Endothelial cell of coronary artery (primary cell): ENCODE measurements at places on chromosomes 1 and 21. TPM values are rescaled to one million over a fixed set of nuclear protein-coding genes. Genes with fewer than 3 reads are reported as not detected.

The APOBEC4 gene
- not detected in 2 replicates for total RNA-seq

The SLC45A1 gene
- total RNA-seq, result 0.54 and 1.5 TPM in 2 replicates

The FBXO2 gene
- total RNA-seq, result 0.66 and 0.72 TPM in 2 replicates

The DNAJC6 gene
- total RNA-seq, result 2.2 and 2.4 TPM in 2 replicates

The CAPN8 gene
- total RNA-seq, result not detected in 2 replicates

The S100A16 gene
- total RNA-seq, result 328 and 379 TPM in 2 replicates

The TAS1R1 gene
- not detected in 2 replicates for total RNA-seq

The BEND5 gene
- not detected in 2 replicates for total RNA-seq

The KCNC4 gene
- total RNA-seq, result 4.9 and 5.1 TPM in 2 replicates

The TFF2 gene
- not detected in 2 replicates for total RNA-seq

The PRKAB2 gene
- total RNA-seq, result 4.0 and 9.0 TPM in 2 replicates

The LAX1 gene
- 0.09 TPM in 1 of 2 replicates, not detected in the other for total RNA-seq

The SASS6 gene
- 2.3 and 3.0 TPM in 2 replicates for total RNA-seq

The S100A3 gene
- total RNA-seq, result 1.3 and 3.2 TPM in 2 replicates

The SZRD1 gene
- total RNA-seq, result 25.1 and 25.4 TPM in 2 replicates

The CSF1 gene
- total RNA-seq, result 5.6 and 10.3 TPM in 2 replicates

The ABCA4 gene
- total RNA-seq, result 2.0 and 4.0 TPM in 2 replicates

The TMOD4 gene
- 0.28 and 0.36 TPM in 2 replicates for total RNA-seq

The TCHHL1 gene
- total RNA-seq, result not detected in 2 replicates

The OR2T29 gene
- total RNA-seq, result not detected in 2 replicates

The DNAI4 gene
- total RNA-seq, result 2.9 TPM in 2 replicates

The RUNX1 gene
- total RNA-seq, result 3.1 and 12.0 TPM in 2 replicates

The CDC7 gene
- total RNA-seq, result 2.9 and 5.3 TPM in 2 replicates

The FCAMR gene
- not detected in 2 replicates for total RNA-seq

The PTPN22 gene
- 1.0 and 3.7 TPM in 2 replicates for total RNA-seq

The DNAJC28 gene
- total RNA-seq, result 0.90 and 0.94 TPM in 2 replicates

The KRTAP6-1 gene
- total RNA-seq, result not detected in 2 replicates

The AMY1A gene
- total RNA-seq, result not detected in 2 replicates

The KRTAP19-3 gene
- not detected in 2 replicates for total RNA-seq

The DNAH14 gene
- 0.94 and 2.2 TPM in 2 replicates for total RNA-seq

The ARMH1 gene
- not detected in 2 replicates for total RNA-seq

The SPRR3 gene
- not detected in 2 replicates for total RNA-seq

The MAP3K6 gene
- 7.8 and 11.2 TPM in 2 replicates for total RNA-seq

The CYP4A11 gene
- total RNA-seq, result not detected in 2 replicates

The CRYBG2 gene
- total RNA-seq, result 0.36 TPM in 1 of 2 replicates, not detected in the other

The RUNX3 gene
- under 0.01 TPM in 1 of 2 replicates, not detected in the other for total RNA-seq

The TGFB2 gene
- 6.2 and 56.2 TPM in 2 replicates for total RNA-seq

The LAMB3 gene
- 14.0 and 21.8 TPM in 2 replicates for total RNA-seq

The GIPC2 gene
- 18.6 and 23.3 TPM in 2 replicates for total RNA-seq

The DDAH1 gene
- total RNA-seq, result 34.7 and 53.8 TPM in 2 replicates

The PDE9A gene
- 0.18 and 0.38 TPM in 2 replicates for total RNA-seq

The IGFN1 gene
- total RNA-seq, result not detected in 2 replicates

The TSPEAR gene
- total RNA-seq, result not detected in 2 replicates

The FAM177B gene
- not detected in 2 replicates for total RNA-seq

The FCRL5 gene
- total RNA-seq, result not detected in 2 replicates

The KRTAP13-2 gene
- total RNA-seq, result not detected in 2 replicates

The LCA5L gene
- total RNA-seq, result 0.28 and 0.90 TPM in 2 replicates

The LCE3A gene
- not detected in 2 replicates for total RNA-seq

The FAM3B gene
- total RNA-seq, result not detected in 2 replicates

The SEMA4A gene
- total RNA-seq, result 0.27 and 0.56 TPM in 2 replicates

The CHIT1 gene
- total RNA-seq, result not detected in 2 replicates
